Endodermal cell (in vitro differentiated cells): ENCODE measurements at places on chromosomes 16 and 17. TPM values are rescaled to one million over a fixed set of nuclear protein-coding genes. Genes with fewer than 3 reads are reported as not detected.

ATP1B2 gene
- 7.5 to 16.6 TPM (median 8.3 TPM) in 3 replicates for total RNA-seq

CDRT15 gene
- not detected in 2 replicates for total RNA-seq

HSPB9 gene
- total RNA-seq = 0.22 to 0.23 TPM in 2 of 3 replicates, not detected in the other

ZNF747 gene
- 14.4 to 17.2 TPM (median 15.5 TPM) in 3 replicates for total RNA-seq

BOLA2B gene
- 134 and 162 TPM in 2 replicates for total RNA-seq

ZNF785 gene
- total RNA-seq = 22.3 to 30.1 TPM (median 22.5 TPM) in 3 replicates

TOM1L1 gene
- total RNA-seq = 50.0 to 55.6 TPM (median 53.3 TPM) in 3 replicates

ATP2A1 gene
- total RNA-seq = 4.2 to 7.7 TPM (median 5.5 TPM) in 3 replicates

PPP1R27 gene
- not detected in 2 replicates for total RNA-seq

TLCD1 gene
- total RNA-seq = 11.8 to 17.0 TPM (median 12.1 TPM) in 3 replicates

RNF40 gene
- 64.4 to 96.9 TPM (median 88.4 TPM) in 3 replicates for total RNA-seq

SLC5A10 gene
- total RNA-seq = 0.11 and 0.29 TPM in 2 replicates

- peak; percentile 72 for DNase-seq
- no peaks in the 10 kb centered on the region for H3K4me1 ChIP-seq
- no peaks in the 10 kb centered on the region for H3K27me3 ChIP-seq
These were observed 10.2 kb downstream of the CFAP97D1 start for GRCh38 chr17:43790311-43790940.

DNA sequence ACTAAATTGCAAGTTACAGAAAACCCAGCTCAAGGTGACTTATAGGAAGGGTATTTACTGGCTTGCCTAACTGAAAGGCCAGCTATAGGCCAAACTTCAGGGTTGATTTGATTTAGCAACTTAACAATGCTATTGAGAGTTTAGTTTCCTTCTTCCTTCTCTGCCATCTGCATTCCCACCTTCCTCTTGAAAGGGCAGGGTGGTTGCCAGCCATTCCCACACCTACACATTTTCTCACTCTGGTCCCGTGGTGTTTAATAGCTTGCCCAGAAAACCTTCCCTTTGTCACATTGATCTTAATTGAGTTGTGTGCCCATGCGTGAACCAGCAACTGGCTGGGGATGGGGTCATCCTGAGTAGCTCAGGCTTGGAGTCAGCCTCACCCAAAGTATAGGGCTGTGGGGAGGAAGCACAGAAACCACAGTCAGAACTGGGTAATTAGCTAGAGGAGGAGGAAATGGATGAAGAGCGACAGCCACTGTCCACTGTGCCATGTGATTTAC lies 194.7 kb downstream of the SPECC1 start:
- peaks cover 10% of the 10 kb centered on the region for H3K36me3 ChIP-seq
- no peak overlapping the region for H3K27ac ChIP-seq
- H3K27me3 ChIP-seq = no peaks in the 10 kb centered on the region
- H3K4me3 ChIP-seq = no peak overlapping the region
- DNase-seq = no peak
- H3K4me1 ChIP-seq = no peaks in the 10 kb centered on the region

DNA sequence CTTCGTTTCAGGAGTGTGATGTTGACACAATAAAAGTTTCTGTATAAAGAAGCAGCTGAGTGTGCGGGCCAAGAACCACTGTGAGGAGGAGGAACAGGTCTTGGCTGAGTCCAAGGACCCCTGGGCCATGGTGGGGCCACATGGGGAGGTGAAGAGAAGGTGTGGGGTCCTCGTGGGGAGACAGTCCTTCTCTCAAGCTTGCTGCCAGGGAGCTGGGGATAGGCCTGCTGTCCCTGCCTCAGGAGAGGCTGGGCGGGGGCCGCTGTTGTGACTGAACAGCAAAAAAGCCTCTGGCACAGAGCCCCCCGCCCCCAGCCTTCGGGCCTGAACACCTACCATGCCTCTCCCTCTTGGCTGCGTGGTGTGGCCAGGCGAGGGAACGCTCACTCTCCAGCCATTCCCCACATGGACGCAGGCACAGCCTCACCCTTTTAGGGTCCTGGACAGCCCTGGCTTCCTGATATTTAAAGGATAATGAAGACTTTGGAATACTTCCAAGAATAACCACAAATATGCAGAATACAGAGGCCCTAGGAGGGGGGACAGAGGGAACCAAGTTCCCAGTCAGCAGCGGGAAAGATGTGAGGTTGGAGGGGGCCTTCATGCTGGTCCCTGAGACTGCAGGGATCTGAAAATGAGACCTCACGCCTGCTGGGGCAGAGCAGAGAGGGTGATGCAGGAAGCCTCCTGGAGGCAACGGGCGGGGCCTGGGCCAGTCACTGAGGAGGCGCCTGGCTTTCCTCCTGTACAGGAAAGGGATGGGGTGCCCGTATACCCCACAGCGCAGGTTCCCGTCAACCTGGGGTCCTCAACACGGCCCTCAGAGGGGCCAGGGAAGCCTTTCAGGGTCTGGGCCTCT lies 100.0 kb upstream of the CREBBP start:
- DNase-seq = no peak
- H3K27me3 ChIP-seq = no peaks in the 10 kb centered on the region
- no peak overlapping the region for H3K4me3 ChIP-seq
- no peaks in the 10 kb centered on the region for H3K36me3 ChIP-seq
- H3K4me1 ChIP-seq = no peaks in the 10 kb centered on the region
- no peak overlapping the region for H3K27ac ChIP-seq

DNA sequence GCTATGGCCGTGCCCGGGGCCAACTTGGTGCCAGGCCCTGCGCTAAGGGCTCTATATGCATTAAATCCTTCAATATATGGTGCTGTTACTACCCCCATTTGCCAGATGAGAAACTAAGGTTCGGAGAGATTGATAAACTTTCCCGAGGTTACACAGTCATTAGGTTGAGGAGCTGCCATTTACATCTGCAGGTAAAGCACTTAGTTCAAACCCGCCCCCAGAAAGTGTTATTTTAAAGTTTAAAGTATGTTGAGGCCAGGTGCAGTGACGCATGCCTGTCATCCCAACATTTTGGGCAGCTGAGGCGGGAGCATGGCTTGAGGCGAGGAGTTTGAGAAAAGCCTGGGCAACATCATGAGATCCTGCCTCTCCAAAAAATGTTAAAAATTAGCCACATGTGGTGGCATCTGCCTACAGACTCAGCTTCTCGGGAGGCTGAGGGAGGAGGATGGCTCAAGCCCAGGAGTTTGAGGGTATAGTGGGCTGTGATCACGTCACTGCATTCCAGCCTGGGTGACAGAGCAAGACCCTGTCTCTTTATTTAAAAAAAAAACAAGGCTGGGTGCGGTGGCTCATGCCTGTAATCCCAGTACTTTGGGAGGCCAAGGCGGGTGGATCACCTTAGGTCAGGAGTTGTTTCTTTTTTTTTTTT lies 264.7 kb downstream of the PARN start:
- H3K36me3 ChIP-seq = no peaks in the 10 kb centered on the region
- no peaks in the 10 kb centered on the region for H3K27me3 ChIP-seq
- H3K4me3 ChIP-seq = no peak overlapping the region

DNA sequence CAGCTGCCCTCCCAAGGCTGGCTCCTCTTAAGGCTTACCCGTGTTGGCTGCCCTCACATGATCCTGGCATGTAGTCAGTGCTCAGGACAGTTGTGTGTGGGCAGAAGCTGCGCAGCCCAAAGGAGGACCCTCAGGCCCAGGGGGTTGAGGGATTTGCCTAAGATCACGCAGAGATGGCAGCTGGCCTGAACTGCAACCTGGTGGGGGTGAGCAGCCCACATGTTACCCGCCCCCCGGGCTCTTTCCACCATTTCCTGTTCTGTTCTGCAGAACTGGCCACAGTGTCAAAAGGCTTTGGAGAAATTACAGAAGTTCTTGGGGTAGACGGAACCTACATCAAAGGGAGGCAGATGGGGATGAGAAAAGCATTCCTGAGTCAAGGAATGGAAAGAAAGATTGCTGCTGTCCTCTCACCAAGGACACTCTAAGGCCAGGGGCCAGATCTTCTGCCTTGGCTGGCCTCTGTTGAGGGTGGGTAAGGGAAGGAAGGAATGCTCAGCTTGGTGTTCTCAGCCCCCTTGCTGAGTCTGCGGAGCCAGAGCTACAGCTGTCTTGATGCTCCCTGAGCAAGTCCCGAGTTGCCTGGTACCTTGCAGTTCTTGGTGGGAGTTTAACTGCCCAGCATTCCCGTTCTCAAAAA lies 53.0 kb downstream of the EPN2 start:
- H3K4me3 ChIP-seq = no peak overlapping the region
- H3K27ac ChIP-seq = no peak overlapping the region
- no peaks in the 10 kb centered on the region for H3K27me3 ChIP-seq
- no peaks in the 10 kb centered on the region for H3K4me1 ChIP-seq
- DNase-seq = peak; percentile 65

GRCh38 chr16:17379121-17379571 lies 91.6 kb downstream of the XYLT1 start:
- no peak for DNase-seq
- H3K4me1 ChIP-seq = peaks cover 5% of the 10 kb centered on the region
- H3K27me3 ChIP-seq = no peaks in the 10 kb centered on the region
- H3K36me3 ChIP-seq = no peaks in the 10 kb centered on the region
- no peak overlapping the region for H3K27ac ChIP-seq
- H3K4me3 ChIP-seq = no peak overlapping the region

DNA sequence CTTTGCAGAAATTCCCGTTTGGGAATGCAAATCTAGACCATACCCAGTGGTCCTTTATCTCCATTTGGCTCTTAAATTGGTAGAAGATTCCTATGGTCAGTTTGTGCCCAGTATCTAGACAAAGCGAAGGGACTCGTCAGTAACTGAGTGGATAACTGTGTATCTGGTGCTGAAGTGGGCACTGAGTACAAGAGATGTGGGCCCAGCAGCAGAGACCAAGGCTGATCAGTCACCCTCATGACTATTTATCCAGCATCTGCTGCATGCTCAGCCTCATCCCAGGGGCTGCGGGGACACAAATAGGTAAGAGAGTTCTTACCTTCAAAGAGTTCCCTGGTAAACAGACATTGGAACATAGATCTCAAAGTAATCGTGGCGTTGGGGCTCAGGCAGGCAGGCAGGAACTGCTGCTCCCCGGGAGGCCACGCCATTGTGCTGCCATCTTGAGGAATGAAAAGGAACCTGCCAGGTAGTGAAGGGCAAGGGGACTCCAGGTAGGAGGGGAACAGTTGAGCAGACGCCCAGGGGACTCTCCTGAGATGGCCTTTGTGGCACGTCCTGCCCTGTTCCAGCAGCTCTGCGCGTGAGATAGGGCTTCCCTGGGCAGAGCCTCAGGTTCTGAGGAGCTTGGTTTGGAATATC lies 10.3 kb downstream of the NT5M start:
- no peak overlapping the region for H3K4me3 ChIP-seq
- DNase-seq = peak; percentile 95
- no peaks in the 10 kb centered on the region for H3K27me3 ChIP-seq

DNA sequence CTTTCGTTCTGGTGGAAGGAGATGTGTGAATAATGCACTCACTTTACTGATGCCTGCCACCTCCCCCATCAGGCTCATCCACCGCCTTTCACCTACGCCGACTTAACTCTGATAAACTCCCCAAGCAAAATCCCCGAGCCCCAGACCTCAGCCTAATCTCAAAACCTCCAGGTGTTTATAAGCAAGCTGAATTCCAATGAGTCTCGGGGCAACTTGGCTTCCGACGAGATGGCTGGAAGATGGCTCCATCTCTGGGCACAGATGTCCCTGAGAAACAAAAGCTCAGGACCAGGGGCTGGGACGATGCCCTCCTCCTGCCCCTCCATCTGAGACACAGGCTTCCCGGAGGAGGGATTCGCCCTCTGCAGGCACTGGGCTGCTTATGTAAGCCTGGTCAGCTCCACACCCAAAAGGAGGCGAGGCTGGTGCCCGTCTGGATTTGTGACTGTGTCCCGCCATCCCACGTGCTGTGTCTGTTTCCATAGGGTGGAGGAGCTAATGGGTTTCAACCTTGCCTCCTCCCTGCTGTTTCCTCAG lies 386.4 kb upstream of the TNRC6C start:
- DNase-seq = peak; percentile 66
- H3K4me1 ChIP-seq = peaks cover 6% of the 10 kb centered on the region
- peak overlapping the region; percentile 87 for H3K27ac ChIP-seq
- no peak overlapping the region for H3K4me3 ChIP-seq
- peaks cover 18% of the 10 kb centered on the region for H3K27me3 ChIP-seq
- H3K36me3 ChIP-seq = no peaks in the 10 kb centered on the region

DNA sequence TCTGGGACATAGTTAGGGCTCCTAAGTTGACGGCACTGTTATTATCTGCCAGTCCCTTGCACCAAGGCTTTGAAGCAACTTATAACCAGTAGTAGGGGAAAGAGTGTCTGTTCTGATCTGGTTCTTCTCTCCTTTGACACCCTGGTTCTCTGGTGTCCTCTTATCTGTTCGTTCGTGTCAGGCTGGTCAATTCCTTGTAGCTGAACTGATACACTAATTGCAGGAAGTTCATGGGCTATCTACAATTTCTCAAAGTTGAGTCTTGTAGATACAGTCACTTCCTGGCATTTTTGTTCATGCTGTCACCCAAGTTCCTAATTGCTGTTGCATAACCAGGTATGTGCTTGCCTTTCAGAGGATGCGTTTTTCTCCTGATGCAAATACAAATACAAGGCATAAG lies 17.3 kb upstream of the MYO1D start:
- no peak overlapping the region for H3K27ac ChIP-seq
- H3K27me3 ChIP-seq = no peaks in the 10 kb centered on the region
- DNase-seq = no peak
- no peak overlapping the region for H3K4me3 ChIP-seq
- H3K36me3 ChIP-seq = no peaks in the 10 kb centered on the region

DNA sequence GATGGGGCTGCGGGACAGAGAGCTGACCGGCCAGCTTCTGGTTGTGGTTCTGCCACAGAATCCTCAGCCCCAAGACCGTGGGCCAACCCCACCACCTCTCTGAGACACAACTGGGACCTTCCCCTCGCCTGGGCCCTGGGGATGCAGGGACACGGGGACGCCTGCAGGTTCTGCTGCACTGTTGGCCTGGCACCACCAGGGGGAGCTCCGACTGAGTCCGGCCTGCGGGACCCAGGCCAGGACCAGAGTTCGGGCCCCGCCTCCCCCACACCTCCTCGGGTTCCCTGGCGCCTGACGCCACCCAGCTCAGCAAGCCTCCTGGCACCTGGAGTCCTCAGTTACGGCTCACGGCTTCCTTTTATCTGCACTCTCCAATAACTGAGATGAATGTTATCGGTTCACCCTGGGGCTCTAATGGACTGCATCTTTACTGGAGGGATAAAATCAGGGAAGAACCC lies 27.3 kb downstream of the TBC1D16 start:
- no peaks in the 10 kb centered on the region for H3K4me1 ChIP-seq
- DNase-seq = peak; percentile 98
- no peak overlapping the region for H3K4me3 ChIP-seq
- H3K27ac ChIP-seq = no peak overlapping the region
- peaks cover 15% of the 10 kb centered on the region for H3K36me3 ChIP-seq
- no peaks in the 10 kb centered on the region for H3K27me3 ChIP-seq

DNA sequence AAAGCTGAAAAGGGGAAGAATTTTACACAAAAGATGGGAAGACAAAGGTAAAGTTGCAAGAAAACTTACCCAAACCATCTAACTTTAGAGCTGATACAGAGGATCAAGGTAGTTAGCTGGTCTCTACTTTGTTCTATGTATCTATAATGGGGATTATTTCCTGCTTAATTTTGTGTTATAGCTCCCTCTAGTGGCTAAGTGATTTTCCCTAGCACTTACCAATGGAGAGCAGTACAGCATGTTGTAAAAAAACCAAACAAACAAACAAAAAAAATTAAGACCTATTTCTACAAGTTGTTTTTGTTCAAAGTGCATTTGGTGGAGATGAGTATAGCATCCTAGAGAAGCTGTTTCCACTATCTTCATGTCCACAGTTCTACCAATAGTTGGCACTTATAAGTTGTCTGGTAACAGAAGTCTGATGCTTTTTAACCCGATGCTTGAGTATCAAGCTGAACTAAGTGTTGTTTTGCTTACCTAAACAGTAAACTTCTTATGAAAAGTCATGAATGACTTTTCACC lies 7.5 kb downstream of the SRSF1 start:
- H3K4me1 ChIP-seq = peaks cover 16% of the 10 kb centered on the region
- no peak overlapping the region for H3K4me3 ChIP-seq

GRCh38 chr16:13997933-13998332 lies 73.2 kb upstream of the MRTFB start:
- H3K4me1 ChIP-seq = no peaks in the 10 kb centered on the region
- no peak for DNase-seq
- no peak overlapping the region for H3K4me3 ChIP-seq
- H3K27me3 ChIP-seq = no peaks in the 10 kb centered on the region
- H3K27ac ChIP-seq = no peak overlapping the region
